Stimulated activated CD4-positive, alpha-beta T cell treated with anti-CD3 and anti-CD28 coated beads, Interleukin-1b, Interleukin-23, amount 100 ng/mL, for 1 hour (primary cell): ENCODE measurements at places on chromosomes 5 and 9.

GRCh38 chr5:171926311-171926710 is 80.1 kb downstream of the FBXW11 start:
- no peak for DNase-seq

DNA sequence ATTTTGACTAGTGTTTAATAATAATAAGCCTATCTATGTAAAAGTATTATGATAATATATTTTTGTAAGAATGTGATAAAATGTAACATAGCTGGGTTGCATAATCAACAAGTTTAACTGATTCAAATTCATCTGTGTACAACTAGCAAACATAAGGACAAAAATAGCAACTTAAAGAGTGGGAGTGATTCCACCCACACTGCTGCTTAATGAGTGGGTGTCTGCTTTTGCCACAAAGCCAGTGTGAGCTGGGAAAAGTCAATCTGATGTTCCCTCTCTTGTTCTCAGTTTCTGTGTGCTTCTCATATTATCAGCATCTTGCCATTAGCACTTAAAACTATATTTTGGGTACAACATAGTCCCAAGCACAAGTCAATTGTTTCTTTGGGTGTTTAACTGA is 111.1 kb upstream of the DPYSL3 start:
- no peak for DNase-seq

- DNase-seq: no peak
Observed at GRCh38 chr5:37722236-37723161, 117.3 kb downstream of the GDNF start.

DNA sequence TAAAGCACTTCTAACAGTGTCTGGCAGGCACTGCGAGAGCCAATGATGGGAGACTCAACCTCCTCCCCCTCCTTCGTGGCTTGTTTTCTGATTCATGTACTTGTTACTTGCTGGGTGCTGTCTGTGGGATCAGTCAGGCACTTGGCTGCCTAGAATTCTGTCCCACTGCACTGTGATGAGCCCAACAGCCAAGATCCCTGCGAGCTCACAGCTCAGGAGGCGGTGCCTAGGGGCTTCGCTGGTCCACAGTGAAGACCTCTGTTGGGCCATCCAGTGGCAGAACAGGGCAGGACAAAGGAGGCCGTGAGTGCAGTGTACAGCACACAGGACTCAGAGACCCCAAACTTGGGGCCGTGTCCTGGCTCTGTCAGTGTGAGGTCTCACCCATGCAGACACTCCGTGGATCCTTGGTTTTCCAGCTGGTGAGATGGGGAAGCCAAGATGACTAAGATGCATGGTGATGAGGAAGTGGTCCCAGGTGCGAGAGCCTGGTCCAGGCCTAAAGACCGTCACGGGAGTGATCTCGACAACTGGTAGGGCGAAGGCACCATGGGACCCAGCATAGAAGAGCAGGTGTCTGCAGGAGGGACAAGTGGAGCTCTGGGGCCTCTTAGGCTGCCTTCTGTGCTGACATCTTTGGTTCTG is 19.5 kb downstream of the MYMK start:
- no peak for DNase-seq

DNA sequence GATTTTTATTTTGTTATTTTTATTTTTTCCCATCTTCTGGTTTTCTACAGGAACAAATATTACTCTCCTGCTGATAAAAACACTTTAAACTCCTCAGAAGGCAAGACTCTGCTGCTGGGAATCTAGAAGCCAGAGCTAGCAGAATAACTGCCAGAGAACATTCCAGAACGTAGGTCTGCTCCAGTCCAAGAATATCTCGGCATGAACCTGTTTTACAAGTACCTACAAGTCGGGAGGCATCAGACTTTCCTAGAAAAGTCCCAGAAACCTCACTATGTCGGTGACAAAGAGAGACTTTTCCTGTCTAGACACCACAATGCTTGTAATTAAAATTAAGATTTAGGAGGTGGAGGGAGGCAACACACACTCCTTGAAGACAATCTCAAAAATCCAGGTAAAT is 41.4 kb downstream of the FABP6 start:
- DNase-seq: no peak

DNA sequence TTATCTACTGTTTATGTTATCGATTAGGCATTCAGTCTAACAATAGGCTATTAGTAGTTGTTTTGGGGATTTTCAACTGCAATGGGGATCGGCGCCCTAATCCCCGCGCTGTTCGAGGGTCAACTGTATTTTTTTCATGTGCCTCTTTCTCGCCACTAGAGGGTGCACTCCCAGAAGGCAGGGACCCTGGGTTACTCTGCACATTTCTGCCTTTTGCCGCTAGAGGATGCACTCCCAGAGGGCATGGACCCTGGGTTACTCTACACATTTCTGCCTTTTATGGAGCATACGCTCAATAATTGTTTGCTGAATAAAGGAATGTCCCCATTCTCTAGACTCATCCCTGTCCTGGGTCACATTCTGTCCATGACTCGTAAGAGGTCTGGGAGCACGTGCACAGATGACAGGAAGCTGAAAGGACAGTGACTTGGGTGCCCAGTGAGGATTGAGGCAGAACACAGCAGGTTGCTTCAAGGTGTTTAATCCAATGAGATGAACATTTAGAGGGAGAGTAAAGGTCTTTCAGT is 27.9 kb upstream of the RECK start:
- peak; percentile 38 for DNase-seq

GRCh38 chr9:36971935-36972488 is 62.1 kb downstream of the PAX5 start:
- DNase-seq: no peak

- no peak for DNase-seq
Observed at GRCh38 chr5:136040746-136041415, 12.1 kb downstream of the TGFBI start.

DNA sequence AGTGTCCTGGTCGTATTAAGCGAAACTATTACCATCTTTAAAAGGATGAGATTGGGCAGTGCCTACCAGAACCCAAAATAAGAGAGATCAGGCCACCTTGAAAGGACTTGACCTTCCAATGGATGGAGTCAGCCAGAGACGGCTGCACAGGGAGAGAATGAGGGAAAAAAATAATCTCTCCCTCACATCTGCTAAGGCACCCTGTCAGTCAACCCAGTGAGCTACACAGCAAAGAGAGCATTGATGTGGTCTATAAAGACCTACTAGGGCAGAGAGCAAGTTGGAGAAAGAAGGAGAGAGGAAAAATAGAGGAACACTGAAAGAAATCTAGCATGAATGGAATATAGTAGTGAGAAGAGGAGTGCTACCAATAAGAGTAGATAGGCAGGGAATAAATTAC is 68.0 kb upstream of the FTMT start:
- DNase-seq: no peak

DNA sequence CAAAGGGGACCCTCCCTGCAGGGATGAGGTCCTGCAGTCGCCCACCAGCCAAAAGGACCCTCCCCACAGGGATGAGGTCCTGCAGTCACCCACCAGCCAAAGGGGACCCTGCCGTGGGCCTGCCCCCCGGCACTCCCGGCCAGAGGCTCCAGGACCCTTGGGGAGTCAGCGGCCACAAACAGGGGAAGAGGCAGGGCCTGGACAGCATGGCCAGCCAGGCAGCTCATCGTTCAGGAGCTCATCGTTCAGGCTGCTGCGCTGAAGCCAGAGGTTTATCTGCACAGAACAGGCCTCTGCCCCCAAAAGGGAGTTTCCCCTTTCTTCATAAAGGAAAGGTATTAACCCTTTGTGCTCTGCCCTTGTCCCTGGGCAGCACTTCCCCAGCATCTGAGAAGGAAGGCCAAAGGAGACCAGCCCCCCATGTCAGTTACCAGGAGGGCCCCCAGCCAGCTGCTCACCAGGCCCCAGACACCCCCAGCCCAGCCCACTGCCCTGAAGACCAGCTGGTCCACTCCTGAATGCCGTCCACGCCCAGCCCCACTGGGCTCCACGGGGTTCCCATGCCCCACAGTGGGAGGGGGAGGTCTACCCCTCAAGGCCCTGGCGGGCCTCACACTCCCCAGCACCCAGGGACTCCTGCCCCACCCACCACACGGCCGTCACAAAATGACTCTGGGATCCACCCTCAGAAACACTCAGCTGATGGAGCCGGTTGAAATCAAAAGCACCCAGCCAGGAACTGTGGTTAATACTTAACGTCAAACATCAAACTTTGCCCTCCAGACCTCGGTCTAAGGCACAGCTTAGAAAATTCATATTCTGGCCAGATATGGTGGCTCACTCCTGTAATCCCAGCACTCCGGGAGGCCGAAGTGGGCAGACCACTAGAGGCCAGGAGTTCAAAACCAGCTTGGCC is 6.3 kb downstream of the SLC12A7 start:
- no peak for DNase-seq

DNA sequence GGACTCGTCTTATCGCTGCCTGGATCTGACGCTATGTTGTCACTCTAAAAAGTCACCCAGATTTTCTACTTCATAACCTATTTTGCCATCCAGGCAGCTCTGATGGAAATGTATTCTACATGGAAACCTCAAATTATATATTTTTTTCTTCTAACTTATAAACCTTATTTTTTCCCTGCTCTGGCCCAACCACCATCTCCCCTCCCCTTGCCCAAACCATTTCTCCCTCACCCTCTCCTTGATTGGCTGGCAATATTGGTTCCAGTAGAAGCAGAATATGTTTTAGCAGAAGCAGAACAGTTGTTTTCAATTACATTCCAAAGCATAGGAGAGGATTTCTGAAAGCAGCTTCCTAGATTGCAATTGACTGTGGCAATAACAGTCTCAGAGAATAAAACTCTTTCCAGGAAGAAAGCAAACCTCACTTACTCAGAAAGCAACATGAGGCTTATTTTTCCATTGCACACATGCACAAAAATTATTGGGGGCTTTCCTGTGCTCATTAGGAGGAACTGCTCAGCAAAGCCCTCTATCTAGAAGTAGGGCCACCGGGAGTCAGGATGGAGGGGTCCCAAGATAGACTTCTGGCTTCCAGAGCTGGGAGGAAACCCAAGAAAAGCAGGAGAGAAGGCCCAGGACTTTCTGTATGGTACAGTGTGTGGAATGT is 191.8 kb downstream of the ESM1 start:
- DNase-seq: no peak

- no peak for DNase-seq
Observed at GRCh38 chr9:70177121-70177520, 81.7 kb upstream of the SMC5 start.

DNA sequence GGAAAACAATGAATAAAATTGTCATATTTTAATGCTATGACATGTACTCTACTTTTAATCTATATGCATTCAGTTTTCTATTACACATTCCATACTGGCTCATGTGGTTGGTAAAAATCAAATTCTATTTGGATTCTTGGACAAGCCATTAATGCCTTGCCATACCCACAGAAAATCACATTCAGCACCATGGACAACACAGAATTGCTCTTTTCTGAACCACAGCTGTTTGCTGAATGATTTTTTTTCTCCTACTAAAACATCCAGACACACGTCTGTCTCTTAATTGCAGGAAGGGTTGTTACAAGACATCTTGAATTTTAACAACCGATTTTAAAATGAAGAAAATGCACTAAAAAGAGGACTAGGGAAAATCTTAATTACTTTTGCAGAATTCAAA is 675.6 kb downstream of the BRINP1 start:
- no peak for DNase-seq

- no peak for DNase-seq
Observed at GRCh38 chr9:87740209-87740608, 14.3 kb downstream of the CTSL start.
